ENCODE measurements at places on chromosomes 6 and 20.

- no peak for DNase-seq
These were observed 2.0 kb upstream of the SPACA1 start for GRCh38 chr6:88045521-88046136.

- DNase-seq: no peak
These were observed 32.5 kb downstream of the ZC3H12D start for GRCh38 chr6:149452037-149452939.

GRCh38 chr20:56348746-56349145 lies 10.0 kb upstream of the FAM210B start:
- DNase-seq: no peak

GRCh38 chr6:299104-299980 lies 7.1 kb downstream of the DUSP22 start:
- no peak for DNase-seq

DNA sequence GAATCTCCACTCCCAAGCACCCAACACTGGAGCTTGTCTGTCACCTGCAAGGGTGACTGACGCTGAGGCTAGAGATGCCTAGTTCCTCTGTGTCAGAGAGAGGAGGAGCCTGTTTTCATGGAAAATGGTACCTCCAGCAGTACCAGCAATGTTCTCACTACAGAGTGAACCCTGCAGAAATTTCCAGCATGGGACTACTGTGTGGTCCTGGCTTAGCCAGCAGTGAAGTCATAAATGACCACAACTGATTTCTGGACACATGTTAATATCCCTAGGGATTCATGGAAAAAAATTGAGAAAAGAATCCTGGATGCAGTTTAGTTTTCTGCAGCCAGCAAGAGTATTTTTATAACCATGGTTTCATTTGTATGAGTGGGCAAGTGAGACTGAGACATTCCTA lies 468.1 kb downstream of the CD83 start:
- DNase-seq: no peak

DNA sequence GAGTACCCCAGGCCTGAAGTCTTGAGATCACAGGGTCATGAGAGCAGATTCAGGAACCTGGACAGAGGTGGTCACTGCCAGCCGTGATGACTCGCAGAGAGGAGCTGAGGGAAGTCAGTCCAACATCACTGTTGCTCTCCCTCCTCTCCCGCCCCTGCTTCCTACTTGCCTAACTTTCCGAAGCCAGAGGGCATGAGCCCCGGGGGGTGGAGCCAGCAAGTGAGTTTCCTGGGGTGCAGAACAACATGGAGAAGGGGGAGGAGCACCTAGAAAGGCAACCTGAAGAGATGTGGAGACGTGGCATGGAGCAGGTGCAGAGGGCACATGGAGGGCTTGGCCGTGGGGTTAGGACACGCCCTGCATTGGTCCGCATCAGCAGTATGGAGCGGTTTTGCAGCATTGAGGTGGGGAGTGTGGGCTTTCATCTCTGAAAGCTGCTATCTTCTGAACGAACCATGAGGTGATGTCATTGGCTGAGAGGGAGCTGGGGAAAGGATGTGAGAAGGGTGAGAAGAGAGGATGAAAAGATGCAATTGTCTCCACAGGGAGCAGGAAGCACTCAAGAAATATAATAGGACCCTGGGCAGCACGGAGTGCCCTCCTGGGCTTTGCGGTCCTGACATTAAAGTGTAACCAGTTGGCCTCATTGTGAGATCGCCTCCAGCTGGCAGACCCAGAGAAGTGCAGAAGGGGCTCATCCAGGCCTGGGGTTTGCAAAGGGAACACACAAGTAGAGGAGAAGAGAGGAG lies 25.0 kb downstream of the GDAP1L1 start:
- no peak for DNase-seq

DNA sequence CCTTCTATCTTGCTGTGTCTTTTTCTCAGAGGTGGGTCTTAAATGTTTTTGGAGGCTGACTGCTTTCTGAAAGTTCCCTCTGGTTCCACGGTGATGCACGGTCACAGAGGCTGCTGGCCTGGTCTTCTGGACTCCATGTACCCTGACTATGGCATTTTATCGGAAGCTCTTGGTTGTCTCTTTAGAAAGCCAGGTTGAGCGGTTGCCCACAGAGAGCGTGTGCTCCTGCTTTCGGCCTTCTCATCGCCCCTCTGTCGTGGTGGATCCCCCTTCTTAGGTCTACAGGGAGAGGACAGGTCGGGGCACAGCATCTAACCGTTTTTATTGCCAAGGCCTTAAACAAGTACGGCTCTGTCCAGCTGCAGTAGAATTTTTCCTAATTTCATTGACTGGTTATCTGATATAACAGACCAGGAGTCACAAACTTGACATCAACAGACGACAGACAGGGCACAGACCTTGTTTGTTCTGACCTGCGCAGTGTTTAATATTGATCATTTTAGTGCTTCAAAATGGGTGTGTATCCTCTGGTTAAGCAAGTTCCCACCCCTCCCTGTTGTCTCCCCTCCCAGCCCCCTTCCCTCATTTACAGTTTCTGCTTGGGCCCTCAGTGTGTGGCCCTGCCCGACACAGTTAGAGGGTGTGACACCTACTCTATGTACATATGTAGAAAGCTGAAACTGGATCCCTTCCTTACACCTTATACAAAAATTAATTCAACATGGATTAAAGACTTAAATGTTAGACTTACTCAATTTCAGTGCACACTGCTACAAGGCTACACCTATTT lies 24.7 kb downstream of the SYTL3 start:
- DNase-seq: no peak

DNA sequence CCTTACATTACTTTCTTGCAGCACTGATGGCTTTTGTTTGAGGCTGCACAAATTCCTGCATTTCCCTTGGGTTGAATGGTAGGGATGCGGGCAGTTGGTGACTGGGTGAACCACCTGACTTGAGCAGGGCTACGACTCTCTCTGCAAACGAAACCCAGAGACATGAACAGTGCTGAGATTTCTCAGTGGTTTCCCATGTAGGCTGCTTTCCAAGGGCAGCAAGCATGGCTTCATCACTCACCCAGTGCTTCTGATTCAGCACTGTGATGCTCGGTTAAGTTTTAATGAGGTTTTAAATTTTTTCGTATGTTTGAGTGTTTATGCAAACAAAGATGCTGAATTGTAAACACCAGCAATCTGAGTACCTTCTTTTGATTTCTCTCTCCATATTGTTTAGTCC lies 127.2 kb downstream of the MTHFD1L start:
- DNase-seq: no peak

DNA sequence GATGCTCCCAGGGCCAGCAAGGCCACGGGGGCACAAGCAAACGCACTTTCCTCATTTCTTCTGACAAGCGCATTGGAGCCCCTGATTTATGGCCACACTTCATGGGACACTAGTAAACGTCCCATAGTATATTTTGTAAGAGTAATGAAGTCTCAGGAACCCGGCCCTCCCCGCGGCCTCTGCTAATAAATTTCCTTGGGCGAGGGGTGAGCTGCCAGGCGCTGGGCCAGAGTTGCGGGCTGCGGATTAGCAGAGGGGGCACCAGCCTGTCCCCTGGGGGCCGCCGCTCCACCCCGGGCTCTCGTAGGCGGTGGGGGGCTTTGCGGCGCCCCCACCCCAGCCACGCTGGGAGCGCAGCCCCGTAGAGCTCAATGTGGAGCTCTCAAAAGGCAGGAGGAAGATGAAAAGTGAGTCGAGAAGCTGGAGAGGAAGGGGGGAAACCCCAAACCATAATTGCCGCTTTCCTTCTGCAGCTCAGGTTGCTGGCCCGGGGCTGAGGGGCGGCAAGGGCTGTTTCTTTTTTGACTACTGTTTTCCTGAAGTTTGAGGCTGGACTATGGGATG lies 173.6 kb downstream of the CDC5L start:
- no peak for DNase-seq

- no peak for DNase-seq
These were observed 7.9 kb downstream of the RMND1 start for GRCh38 chr6:151443911-151444621.

DNA sequence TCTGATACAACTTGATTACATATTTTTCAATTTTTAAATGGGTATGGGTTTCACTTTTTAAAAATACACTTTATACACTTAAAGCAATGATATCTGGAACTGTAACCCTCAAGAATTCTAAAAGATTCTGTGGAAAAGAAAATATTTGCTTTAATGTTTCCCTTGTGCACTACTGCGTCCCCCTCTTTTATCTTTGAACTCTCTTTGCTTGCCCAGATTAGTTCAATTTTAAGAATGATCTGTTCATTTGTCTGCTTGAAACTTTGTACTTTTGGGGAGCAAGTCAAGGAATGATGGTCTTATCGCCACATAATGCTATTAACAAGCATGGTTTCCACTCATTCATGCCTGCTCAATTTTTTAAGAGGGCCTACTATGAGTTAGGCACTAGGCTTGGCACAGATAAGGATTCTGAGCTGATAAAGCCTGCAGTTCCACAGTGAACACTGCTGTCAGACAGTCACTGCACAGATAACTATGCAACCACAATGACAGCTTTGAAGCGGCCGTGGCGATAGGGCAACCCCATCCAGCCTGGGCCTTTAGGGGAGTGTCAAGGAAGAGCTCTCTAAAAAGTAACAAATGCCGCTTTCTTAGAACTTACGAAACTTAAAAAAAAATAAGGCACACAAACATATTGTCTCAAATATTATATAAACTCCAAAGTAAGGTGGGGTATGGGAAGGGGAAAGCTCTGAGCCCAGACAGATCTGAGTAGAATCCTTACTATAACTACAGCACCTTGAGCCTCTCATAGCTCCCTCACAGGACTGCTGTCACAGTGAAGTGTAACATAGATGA lies 29.7 kb downstream of the FYN start:
- no peak for DNase-seq

GRCh38 chr6:89977808-89978748 lies 83.8 kb downstream of the GJA10 start:
- peak; percentile 14 for DNase-seq

- no peak for DNase-seq
These were observed 51.9 kb downstream of the HIVEP2 start for GRCh38 chr6:142893088-142893487.

DNA sequence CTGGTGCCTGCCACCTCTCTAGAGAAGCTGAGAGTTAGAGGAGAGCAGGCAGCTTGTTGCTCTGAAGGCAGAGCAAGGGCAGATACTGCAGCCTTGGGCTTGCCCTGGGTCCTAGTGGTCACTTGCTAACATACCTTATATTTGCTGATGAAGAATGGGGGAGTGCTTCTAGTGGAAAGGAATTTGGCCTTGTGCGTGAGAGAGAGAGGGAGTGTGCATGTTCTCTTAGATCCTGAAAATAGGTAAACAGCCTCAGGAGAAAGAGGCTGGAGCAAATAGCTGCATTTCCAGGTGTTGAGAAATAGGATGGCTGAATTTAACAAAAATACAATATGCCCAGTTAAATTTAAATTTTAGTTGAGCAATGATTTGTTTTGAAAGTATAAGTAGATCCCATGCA lies 724.5 kb upstream of the FLRT3 start:
- DNase-seq: no peak

DNA sequence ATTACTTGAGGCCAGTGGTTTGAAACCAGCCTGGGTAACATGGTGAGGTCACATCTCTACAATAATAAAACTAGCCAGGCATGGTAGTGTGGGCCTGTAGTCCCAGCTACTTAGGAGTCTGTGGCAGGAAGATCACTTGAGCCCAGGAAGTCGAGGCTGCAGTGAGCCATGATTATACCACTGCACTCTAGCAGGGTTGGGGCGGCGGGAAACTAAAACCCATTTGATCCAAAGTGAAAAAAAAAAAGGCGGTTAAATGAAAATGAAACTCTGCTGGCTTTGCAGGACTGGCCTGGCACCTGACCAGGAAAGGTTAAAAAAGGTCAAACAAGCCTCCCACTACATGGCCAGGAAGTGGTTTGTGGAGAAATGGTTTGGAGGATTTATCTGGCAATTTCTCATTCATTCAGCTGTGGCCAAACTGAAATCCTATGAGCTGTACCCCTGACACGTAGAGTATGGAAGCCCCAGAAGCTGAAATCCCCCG lies 36.6 kb downstream of the MTRES1 start:
- no peak for DNase-seq

GRCh38 chr6:151609146-151609902 lies 115.5 kb downstream of the CCDC170 start:
- DNase-seq: no peak

GRCh38 chr20:10376270-10377075 lies 57.5 kb downstream of the MKKS start:
- no peak for DNase-seq

DNA sequence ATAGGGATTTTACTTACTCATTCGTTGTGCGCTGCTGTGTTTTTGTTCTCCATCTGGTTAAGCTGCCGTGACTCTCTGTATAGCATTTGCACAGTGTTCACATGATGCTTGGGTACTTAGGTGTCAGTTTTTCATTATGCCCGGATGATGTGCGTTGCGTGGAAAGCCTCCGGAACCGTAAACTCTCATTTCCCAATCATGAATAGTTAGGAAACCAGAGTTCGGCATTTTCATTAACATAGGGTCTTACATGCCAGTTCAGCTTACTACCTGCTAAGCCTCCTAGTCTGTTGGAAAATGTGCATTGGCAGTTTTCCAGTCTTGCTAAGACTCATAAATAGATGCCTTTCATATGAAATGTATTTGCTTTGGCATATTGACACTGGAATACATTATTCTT lies 483.4 kb upstream of the FLRT3 start:
- DNase-seq: peak; percentile 16

- DNase-seq: no peak
These were observed 3.2 kb downstream of the FOXC1 start for GRCh38 chr6:1612974-1613306.

- no peak for DNase-seq
These were observed 33.8 kb upstream of the PMEPA1 start for GRCh38 chr20:57743450-57744095.

DNA sequence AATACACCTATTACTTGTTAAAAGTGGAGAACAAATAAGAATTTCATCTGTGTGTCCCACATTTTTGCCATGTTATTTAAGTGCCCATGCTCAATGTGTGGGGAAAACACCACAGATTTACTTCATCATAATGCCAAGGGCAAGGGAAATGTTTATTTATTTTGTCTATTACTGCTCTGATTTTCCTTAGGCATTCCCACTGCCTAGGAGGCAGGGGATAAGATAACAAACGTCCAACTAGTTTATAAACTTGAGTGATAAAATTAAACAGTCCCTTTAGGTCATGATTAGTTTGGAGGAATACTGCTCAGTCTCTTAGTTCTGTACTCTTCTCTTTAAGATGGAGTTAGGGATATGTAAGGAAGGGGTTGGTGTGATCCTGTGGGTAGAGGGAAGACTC lies 598.4 kb upstream of the MARCKS start:
- DNase-seq: no peak

DNA sequence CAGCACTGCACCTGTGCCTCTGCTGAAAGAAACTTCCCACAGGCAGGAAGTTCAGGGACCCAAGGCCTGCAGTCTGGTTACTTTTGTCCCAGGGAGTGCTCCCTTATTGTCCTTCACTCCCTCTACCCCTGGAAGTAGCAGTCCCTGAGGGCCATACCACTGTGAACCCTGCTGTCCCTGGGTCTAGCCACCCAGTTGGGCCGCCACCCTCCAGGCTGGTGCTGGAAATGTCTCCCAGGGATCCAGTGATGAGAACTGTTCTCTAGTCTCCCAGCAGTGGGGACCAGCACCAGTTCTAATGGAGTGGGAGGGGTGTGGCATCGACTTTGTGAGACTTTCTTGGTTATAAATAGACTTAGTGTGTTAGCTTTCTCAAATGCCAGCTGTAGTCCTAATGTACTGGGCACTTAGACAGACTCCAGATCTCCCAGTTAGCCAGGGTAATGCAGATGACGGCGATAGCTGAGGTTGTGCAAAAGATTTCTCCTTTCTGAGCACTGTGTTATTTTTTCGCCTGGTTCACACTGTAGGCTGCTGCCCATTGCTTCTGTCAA lies 462.5 kb downstream of the CDH26 start:
- no peak for DNase-seq

Data from NCI-H446 (cell line).